ENCODE measurements at places on chromosomes 2 and 18. TPM values are rescaled to one million over a fixed set of nuclear protein-coding genes. Genes with fewer than 3 reads are reported as not detected.
A peak's percentile ranks its signal among the peaks of the same experiment; 100 is the strongest.

- H3K4me1 ChIP-seq: no peaks in the 10 kb centered on the region
- H3K4me3 ChIP-seq: no peak overlapping the region
- no peaks in the 10 kb centered on the region for H3K36me3 ChIP-seq
These were observed 548 bp upstream of the FBLN7 start for GRCh38 chr2:112137516-112138158.

The PRSS56 gene
- not detected for total RNA-seq

DNA sequence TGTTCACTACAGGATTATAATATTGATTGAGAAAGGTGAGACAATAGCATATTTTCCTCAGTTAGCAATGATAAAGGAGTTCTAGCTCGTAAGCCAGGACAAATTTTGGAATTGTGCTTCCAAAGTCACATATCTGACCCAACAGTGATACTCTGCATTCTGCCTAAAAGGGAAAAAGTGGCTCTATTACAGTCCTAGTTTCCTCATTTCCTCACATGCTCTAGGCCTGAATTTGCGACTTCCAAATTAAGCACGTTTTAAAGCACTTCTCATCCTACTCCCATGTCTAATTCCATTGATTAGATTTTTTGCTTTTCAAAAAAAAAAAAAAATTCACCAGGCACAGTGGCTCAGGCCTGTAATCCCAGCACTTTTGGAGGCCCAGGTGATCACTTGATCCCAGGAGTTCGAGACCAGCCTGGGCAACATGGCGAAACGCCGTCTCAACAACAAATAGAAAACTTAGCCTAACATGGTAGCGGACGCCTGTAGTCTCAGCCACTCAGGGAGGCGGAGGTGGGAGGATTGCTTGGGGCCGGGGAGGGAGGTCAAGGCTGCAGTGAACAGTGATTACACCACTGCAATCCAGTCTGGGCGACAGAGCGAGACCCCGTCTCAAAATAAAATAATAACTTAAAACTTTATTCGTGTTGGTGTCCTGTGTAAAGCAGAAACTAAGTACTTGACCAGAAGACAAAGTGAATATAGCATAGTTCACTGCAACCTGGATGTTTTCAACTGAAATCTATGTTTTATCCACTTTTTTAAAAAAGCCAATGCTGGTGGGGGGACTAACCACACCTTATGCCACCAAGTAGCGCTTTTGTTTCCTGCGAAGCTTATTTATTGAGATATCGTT, 1.5 kb downstream of the ESCO1 start:
- peak; percentile 22 for DNase-seq
- peaks cover 16% of the 10 kb centered on the region for H3K36me3 ChIP-seq
- H3K27ac ChIP-seq: peak overlapping the region; percentile 99
- H3K4me1 ChIP-seq: peaks cover 5% of the 10 kb centered on the region
- no peaks in the 10 kb centered on the region for H3K27me3 ChIP-seq
- peak overlapping the region; percentile 99 for H3K4me3 ChIP-seq

The GAREM2 gene
- 0.23 TPM for total RNA-seq

DNA sequence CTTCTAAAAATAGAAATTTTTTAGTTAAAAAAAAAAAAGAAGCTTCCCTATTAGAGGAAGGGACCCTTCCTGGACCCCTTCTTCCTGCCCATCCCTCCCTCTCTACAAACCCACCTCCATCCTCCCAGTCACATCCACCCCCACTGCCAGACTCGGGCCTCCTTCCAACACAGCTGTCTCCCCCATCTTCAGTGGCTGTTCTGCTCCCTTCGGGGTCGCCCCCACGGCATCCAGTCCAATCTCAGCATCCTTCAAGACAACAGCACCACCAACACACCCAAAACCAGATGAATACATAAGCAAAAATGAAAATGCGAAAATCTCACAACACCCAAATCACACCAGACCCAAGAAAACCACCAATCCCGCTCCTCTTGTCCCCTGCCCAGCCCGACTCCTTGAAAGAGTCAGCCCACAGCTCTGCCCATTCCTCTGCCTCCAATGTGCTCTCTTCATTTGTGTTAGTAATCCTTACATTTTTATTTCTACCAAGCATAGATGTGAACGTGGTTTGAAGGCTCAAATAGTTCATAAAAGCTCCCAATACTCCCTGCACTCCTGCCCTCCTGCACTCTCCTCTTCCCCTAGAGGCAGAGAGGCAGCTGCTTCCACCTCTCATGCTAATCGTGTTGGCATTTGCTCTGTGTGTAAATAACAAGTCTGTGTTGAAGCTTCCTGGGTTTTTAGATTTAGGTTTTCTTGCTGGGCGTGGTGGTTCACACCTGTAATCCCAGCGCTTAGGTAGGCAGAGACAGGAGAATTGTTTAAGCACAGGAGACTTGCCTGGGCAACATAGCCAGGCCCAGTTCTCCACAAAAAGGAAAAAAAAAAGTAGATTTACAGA, 37.0 kb downstream of the MAL start:
- H3K27ac ChIP-seq: no peak overlapping the region
- no peak overlapping the region for H3K4me3 ChIP-seq
- DNase-seq: no peak
- H3K4me1 ChIP-seq: no peaks in the 10 kb centered on the region

GRCh38 chr2:27735263-27735904, 36.1 kb upstream of the MRPL33 start:
- H3K4me1 ChIP-seq: peaks cover 8% of the 10 kb centered on the region
- H3K27me3 ChIP-seq: no peaks in the 10 kb centered on the region
- H3K4me3 ChIP-seq: no peak overlapping the region
- peak; percentile 71 for DNase-seq

DNA sequence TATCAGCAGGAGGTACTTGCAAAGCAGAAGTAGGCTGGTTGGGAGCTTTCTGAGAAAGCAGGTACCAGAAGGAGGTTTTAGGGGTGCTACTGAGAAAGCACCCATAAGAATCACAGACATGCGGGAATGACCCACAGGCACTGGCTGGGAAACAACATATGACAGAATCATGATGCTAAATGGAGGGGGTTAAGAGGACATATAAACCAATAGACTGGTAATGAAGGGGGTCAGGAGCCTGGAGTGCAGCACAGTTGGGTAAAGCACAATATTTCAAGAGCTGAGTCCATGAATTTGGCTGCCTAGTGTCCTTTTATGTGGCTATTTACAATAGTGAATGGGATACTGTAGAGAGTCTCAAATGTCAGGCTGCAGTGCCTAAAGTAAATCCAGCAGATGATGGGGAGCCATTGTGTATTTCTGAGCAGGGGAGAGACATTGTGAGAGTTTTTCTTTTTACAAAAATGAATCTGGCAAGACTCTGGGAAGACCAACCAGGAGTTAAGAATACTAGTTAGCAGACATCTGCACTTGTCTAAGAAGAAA, 27.6 kb upstream of the GMCL1 start:
- H3K4me1 ChIP-seq: peaks cover 28% of the 10 kb centered on the region
- H3K27ac ChIP-seq: no peak overlapping the region
- DNase-seq: no peak

All from MCF 10A (cell line).